ENCODE measurements at places on chromosomes 2 and 18.
A peak's percentile ranks its signal among the peaks of the same experiment; 100 is the strongest.

DNA sequence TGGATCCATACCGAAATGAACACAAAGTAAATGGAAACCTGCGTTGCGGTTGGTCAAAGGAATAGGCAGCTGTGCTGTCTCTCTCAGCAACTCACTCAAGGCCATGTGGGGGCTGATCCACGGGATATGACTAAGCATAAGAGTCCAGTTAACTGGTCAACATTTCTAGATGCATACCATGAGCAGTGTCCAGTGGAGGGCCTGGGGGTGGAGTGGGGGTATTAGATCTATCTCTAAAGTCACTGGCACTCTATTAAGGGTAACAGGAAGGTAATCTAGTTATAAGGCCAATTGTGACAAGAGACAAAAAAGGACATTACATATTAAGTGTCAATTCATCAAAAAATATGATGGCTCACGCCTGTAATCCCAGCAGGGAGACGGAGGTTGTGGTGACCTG lies 136.8 kb downstream of the TTC32 start:
- no peak for DNase-seq

GRCh38 chr2:834233-834632 lies 116.4 kb upstream of the SNTG2 start:
- no peak for DNase-seq

GRCh38 chr2:149648282-149649030 lies 60.9 kb upstream of the MMADHC start:
- peak; percentile 47 for DNase-seq

DNA sequence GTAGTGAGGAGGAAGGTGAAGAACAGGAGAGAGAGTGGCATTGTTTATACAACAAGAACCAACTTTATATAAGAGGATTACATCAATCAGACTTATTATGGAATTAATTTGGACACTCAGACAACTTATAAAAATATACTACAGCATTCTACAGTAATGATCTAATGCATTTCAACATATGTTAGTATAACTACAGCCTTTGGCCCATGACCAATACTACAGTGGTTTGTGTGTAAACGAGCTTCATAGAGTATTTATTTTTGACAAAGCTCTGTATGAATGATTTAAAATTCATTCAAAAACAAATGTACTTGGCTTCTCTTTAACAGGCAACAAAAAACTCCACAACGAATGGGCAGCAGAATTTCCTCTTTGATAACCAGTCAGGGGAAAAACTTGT lies 72.8 kb downstream of the ZNF521 start:
- DNase-seq = no peak

DNA sequence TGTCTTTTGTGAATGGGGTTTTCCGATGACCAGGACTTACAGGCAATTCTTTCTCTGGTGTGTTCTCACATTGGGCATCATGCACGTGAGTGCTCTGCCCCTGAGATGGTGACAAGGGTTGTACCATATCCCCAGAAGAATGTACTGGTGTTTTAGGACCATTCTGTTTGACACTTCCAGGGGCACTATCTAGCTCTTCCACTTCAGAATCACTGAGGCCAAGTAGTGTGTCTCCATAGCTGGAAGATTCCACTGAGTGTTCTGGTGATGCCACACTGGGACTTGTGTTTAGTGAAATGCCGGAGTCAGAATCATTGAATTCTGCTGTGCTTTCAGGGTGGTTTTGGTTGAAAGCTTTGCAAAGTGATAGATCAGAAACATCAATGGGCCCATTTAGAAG lies 18.7 kb downstream of the HNRNPA3 start:
- no peak for DNase-seq

- peak; percentile 12 for DNase-seq
These were observed 11.3 kb downstream of the MALT1 start for GRCh38 chr18:58682429-58683069.

DNA sequence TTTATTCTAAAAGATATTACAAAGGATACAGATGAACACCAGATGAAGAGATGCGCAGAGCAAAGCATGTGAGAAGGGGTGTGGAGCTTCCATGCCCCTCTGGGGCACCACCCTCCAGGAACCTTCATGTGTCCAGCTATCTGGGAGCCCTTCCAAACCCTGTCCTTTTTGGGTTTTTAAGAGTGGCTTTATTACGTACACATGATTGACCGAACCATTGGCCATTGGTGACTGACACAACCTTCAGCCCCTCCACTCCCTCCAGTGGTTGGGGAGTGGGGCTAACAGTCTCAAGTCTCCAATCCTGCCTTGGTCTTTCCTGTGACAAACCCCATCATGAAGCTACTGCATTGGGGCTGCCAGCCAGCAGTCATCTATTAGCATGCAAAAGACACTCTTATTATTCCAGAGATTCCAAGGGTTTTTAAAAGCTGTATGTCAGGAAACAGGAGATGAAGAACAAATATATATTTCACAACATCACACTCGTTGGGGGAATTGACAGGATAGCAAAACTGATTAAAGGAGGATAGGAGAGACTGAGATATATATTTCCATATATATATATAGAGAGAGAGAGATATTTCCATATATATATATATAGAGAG lies 19.4 kb downstream of the IL1B start:
- no peak for DNase-seq

DNA sequence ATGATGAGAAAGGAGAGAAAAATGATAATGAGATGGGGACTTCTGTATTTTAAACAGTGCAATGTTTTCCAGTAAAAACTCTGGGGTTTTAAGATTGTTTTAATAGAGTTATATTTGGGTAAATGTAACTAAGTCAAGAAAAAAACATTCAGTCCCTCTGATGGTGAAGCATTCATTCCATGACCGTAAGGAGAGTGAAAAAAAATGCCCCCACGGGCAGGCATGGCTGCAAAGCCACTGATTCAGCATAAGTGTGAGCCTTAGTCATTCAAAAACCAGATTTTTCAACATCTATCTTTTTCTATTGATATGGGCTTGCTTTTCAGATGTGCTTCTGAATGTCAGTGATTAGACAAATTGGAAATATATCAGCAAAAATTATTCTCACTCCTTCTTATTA lies 957.8 kb downstream of the SLC4A3 start:
- no peak for DNase-seq

GRCh38 chr2:66534461-66534860 lies 99.5 kb downstream of the MEIS1 start:
- DNase-seq = no peak

DNA sequence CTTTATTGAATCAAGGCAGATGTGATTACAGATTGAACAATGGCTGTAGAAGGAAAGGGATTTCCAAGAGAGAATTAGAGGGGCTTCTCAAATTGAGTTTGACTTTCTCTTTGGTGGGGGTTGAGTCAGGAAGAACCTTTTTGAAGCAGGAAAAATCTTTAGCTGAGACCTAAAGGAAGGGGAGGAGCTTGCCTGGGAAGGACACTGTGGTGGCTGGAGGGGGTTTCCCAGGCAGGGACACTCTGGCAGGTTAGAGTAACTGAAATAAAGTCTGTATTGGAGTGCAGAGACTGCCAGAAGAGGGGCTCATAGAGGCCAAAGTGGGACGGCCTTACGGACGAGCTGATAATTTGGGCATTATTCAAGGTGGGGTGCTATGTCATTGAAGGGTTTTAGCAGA lies 69.3 kb downstream of the NEDD4L start:
- DNase-seq = no peak

DNA sequence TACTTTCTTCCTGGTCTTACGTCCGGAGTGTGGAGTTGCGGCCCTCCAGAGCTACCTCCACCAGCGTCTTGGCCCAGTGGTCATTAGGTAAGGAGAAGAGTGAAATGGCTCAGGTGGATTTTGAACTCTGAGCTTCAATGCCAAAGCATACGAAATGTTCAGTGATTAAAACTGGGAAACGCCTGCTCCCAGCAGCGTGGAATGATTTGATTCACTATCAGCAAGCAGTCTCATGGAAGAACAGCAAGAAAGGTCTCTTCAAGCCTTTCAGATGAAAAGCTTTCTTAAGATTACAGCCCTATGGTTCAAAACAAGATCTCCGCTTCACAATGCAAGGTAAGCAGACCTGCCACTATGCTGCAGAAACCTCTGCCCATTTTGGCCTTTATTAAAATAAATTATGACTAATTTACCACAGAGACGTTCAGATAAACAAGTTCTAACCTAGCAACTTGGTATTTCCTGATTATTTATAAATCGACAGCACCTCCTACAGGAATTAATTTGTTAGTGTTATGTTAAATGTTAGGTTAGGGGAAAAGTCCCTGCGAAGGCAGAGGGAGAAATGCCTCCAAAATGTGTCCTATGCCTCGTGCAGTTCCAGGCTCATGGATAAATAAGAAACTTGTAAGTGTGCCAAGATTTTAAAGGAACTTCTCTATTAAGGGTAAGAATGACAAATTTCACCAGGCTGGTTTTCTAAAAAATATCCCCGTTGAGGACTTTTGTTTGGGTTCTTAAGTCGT lies 10.1 kb downstream of the SP9 start:
- DNase-seq = no peak

DNA sequence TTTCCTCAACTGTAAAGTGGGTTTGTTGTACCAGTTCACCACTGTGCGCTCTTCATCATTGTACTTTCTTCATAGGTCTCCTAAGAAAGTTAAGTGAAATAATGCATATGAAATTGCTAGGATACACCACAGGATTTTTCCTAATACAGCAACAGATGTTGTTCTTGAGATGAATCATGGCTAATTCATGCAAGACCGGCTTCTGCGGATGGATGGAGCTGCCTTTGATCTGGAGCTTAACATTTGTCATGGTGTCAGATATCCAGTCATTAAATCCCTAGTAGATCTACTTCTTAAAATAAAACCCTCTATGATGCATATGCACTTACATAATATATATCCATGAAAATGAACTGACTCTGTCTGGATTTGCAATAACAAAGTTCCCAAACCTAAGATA lies 114.1 kb downstream of the COL6A3 start:
- DNase-seq = no peak

DNA sequence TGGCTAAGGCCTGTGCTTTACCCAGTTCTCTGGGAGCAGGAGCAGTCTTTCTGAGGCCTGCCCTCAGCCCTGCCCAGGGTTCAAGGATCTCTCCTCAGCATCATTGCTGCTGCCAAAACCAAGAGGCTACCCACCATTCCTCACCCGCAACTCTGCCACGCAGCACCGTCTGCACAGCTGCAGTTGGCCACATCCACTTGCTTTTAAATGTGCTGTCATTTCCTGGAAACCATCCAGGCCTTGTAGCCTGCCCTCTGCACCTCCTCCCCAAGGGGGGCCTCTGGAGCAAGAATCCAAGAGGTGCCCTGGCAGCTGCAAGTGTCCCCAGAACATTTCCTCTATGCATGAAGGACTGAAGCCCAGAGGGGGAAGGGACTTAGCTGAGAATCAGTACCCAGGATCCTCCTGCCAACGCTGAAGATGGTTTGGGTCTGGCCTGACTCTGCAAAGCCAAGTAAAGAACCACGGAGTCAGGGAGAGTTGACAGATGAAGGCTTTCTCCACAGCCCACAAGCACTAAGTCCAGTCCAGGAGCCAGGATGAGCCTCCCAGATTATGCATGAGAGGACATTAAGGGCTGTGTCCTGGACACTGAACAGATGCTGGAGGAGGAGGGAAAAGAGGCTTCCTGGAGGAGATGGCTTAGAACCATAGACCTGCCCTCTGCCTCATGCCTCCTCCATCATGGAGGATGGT lies 14.9 kb downstream of the EMX1 start:
- no peak for DNase-seq

GRCh38 chr2:99072551-99072950 lies 69.0 kb upstream of the C2orf15 start:
- DNase-seq = no peak

GRCh38 chr2:163207693-163208370 lies 369.3 kb upstream of the KCNH7 start:
- no peak for DNase-seq

DNA sequence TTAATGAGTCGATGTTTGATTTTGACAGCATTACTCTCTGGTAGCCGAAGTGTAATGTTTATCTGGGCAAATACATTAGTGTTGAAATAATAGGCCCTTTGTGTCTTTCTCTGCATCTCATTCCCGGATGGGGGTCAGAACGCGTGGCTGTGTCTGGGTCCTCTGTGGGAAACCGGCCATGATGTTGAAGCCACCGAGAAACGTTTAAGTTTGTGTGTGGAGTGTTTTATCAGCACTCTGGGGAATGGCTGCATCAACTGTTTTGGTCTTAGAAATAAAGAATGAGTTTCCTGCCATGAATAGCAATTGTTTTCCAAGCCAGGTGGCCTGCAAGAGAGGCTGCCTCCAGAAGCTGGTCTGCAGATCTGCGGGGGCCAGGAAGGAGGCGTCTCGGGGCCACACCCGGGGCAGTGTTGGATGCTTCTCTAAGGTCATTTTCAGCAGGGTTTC lies 69.7 kb downstream of the RNF144A start:
- DNase-seq = no peak

GRCh38 chr2:101372792-101373191 lies 14.5 kb downstream of the CREG2 start:
- no peak for DNase-seq

DNA sequence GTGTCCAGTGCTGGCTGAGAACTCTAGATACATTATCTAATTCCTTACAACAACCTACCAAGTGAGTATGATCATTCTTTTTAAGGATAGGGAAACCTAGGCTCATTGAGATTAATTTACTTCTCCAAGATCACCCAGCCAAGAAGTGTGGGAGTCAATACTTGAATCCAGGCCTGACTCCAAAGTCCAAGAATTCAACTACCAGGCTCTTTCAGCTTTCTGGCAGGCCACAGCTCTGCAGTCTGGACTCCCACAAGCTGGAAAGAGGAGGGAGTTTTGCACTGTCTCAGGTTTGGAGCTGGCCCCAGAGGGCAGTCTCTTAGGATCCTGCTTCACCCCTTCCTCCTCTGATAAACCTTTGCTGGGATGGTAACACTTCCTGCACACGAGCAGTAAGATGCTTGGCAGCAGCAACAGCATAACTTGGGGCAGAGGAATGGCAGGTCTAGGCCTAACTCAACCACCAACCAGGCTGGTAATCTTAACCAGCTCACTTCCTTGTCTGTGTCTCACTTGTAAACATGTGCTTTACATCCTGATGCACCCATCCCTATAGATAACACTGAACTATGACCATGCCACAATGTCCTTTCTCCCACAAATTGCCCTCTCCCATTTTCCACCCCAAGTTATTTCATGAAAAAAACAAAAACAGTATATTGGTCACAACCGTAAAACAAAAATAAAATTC lies 111.1 kb upstream of the ACAA2 start:
- DNase-seq = no peak

DNA sequence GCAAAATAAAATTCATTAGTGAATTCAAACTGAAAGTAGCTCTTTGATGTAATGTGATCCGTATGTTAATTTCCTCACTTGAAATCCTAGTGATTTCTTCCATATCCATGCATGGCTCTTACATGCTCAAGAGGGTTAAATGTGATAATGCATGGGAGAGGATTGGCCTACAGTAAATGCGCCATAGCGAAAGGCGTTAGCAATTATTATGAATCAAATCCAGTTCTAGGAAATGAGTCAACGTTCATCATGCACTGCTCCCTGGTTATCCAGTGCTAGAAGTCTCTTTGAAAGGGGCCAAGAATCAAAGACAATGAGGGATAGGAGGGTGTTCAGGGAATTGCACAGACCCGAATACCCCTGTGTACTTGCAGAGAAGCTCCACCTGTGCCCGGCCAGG lies 101.4 kb upstream of the RASGRP3 start:
- DNase-seq = no peak

- peak; percentile 24 for DNase-seq
These were observed 24.7 kb upstream of the AGAP1 start for GRCh38 chr2:235468978-235469655.

GRCh38 chr2:85578243-85579180 lies 1.1 kb downstream of the VAMP8 start:
- no peak for DNase-seq

GRCh38 chr2:127562936-127563335 lies 27.5 kb downstream of the MYO7B start:
- no peak for DNase-seq

GRCh38 chr2:216554755-216555154 lies 56.1 kb downstream of the RPL37A start:
- peak; percentile 65 for DNase-seq
